ENCODE measurements at places on chromosomes 12 and 14.

DNA sequence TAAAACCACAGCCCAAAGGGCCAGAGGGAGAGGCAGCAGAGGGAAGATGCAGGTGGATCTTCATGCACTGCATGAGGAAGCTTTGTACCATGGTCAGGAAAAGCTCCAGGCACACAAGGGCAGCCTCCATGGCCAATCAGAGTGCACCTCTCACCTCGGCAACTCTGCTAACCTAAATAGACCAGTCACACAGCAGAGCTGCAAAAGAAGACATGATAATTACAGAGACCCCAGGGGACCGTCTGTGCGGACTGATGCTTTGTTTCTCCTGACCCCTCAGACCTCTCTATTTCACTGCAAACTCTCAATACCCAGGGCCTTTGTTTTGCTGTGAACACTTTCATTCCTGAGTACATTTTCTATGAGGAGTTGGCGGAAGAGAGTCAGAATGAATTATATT is 10.7 kb upstream of the TCL1B start:
- DNase-seq, result no peak

DNA sequence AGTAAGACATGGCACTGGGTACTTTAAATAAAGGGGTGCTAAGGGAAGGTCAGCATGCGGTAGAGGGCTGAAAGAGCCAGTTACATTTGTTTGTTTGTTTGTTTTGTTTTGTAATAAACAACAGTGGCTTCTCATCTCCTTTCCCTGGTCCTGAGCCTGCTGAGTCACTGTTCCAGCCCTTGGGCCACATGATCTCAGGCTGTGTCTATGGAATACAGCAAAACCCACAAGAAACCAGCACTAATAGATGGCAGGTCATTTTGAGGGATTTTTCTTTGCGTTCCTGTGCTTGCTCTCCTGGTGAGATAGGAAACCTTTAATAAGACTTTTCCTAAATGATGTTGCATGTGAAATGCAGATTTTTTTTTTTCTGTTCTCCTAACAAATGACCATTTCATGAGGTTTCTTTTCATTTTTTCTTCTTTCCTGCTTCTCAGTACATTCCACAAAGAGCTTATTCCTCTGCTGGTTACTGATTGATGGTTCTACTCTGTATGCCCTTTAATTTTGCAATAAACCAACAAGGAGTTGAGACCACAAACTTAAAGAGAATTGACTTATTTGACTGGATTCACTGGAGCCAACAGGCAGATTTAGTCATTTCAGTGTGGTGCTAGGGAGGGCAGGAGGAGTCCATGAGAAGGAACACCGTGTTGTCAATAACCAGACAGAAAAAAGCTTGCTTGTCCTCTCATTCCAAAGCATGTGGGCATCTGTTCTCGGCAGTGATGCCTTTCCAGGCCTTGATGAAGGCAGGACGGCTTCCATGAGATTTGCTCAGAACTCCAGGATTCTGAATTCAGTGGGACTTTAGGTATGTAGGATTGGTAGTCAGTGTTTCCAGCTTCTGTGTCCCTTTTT is 459.2 kb downstream of the RAD51B start:
- no peak for DNase-seq

- DNase-seq, result no peak
Observed at GRCh38 chr14:52443506-52443905, 108.8 kb downstream of the TXNDC16 start.

- DNase-seq, result no peak
Observed at GRCh38 chr12:45557016-45557415, 172.5 kb upstream of the ARID2 start.

DNA sequence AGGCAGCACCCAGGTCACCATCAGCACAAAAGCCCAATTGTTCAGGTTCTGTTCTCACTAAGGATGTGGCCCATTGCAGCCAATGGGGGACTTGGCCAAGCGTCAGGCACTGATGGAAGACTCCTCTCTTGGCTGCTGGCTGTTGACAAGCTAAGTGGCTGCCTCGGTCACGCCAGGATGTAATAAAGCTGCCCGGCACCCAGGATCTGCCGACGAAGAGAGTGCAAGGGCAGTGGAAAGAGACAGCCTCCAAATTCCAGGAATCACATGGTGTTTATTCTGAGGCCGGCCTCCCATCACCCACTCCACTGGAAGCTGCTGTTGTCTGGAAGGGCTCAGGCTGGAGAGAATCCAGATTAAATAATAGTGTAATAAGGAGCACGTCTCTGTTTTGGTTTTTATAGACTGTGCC is 451.8 kb upstream of the TBX3 start:
- DNase-seq, result no peak

DNA sequence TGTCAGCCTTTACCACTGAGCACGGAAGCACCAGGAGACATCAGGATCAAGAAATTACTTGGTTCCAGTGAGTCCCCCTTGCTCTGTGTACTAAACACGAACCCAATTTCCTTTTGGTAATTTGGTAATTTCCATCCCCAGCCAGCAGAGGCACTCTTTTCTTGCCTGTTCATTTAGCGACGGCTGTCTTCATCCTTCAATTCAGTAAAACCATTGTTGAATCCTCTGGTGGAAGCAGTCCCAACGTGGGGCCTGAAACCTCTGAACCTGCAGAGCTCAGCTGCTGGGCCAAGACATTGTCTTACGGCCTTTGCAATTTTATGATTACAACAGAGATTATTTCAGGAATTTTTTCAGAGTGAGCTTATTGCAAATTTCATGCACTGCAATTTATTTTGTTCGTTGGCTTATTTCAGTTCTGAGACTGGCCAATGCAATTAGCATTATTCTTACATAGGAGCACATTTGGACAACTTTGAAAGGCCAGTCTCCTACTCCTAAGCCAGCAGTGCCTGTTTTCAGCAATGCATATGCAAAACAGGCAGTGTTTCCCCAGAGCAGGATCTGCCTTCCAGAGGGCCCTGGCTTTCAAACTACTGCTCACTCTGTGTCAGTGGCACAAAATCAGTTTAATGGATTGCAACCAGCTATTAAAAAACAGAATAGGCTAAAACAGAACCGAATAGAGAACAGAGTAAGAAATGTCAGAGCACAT is 372.9 kb upstream of the TMEM132C start:
- DNase-seq, result no peak

DNA sequence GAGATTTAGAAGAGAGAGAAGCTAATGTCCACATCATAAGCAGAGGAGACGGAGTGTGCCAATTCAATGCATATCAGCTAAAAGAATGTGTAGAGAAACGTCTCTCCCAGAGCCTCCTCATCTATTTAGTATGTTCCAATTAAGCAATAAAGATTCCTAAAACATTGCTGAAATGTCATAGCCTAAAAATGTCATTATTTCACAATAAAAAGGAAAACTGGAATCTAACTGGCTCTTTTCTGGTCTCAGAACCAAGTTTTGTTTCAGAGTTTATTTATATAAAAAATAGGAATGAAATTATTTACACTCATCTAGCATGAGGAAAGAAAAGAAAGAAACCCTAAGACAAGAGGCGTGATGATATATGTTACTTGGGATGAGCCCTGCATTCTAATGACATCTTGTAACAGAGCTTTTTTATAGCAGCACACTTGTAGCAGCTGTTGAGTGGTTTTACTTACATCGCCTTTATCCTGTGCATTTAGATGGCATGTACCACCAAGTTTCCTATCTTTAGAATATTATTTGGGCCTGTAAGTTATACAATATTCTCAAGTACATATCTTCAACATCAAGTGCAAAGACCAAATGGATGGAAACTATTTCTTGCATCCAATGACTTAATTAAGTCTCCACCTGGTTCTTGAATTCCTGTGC is 266.3 kb upstream of the PRKD1 start:
- DNase-seq, result no peak
